ENCODE measurements at places on chromosomes 4 and X. TPM values are rescaled to one million over a fixed set of nuclear protein-coding genes. Genes with fewer than 3 reads are reported as not detected.

GRCh38 chrX:12065251-12065650 lies 73.0 kb upstream of the FRMPD4 start:
- no peak overlapping the region for H3K4me3 ChIP-seq
- H3K36me3 ChIP-seq, result no peaks in the 10 kb centered on the region
- DNase-seq, result no peak
- no peak overlapping the region for H3K27ac ChIP-seq

DNA sequence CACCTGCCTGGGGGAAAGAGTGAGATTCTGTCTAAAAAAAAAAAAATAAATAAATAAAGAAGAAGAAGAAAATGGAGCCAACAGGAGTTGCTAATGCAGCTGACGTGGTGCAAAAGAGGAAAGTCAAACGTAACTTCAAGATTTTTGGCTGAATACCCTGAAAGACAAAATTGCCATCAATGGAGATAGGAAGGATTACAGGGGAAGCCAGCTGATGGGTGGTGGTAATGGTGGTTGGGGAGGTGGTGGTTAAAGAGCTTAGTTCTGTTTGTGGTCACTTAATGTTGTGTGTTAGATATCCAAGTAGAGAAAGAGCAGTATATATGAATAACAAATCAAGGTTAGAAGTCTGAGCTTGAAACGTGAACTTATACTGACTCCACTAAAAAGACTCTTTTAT lies 225.4 kb downstream of the ARHGAP24 start:
- H3K27ac ChIP-seq, result no peak overlapping the region
- no peaks in the 10 kb centered on the region for H3K36me3 ChIP-seq
- no peak for DNase-seq
- H3K27me3 ChIP-seq, result no peaks in the 10 kb centered on the region
- H3K4me3 ChIP-seq, result no peak overlapping the region
- H3K4me1 ChIP-seq, result no peaks in the 10 kb centered on the region

- DNase-seq, result no peak
- H3K27ac ChIP-seq, result no peak overlapping the region
- H3K4me3 ChIP-seq, result no peak overlapping the region
- peaks cover 6% of the 10 kb centered on the region for H3K4me1 ChIP-seq
Observed at GRCh38 chr4:7315935-7316334, 118.8 kb downstream of the PSAPL1 start.

GRCh38 chrX:135463937-135464336 lies 42.2 kb downstream of the SMIM10L2A start:
- H3K4me1 ChIP-seq, result no peaks in the 10 kb centered on the region
- H3K4me3 ChIP-seq, result no peak overlapping the region
- DNase-seq, result no peak
- no peak overlapping the region for H3K27ac ChIP-seq
- H3K27me3 ChIP-seq, result peaks cover 3% of the 10 kb centered on the region

- H3K36me3 ChIP-seq, result peaks cover 4% of the 10 kb centered on the region
- H3K4me3 ChIP-seq, result peak overlapping the region; percentile 95
- no peak for DNase-seq
- H3K27me3 ChIP-seq, result peaks cover 16% of the 10 kb centered on the region
Observed at GRCh38 chr4:151408380-151408629, 671 bp upstream of the FHIP1A start.

- no peak overlapping the region for H3K27ac ChIP-seq
- DNase-seq, result no peak
- H3K36me3 ChIP-seq, result peaks cover 3% of the 10 kb centered on the region
- H3K27me3 ChIP-seq, result no peaks in the 10 kb centered on the region
- no peaks in the 10 kb centered on the region for H3K4me1 ChIP-seq
- no peak overlapping the region for H3K4me3 ChIP-seq
Observed at GRCh38 chrX:37353646-37354045, 4.5 kb downstream of the PRRG1 start.

Gene OPRPN
- not detected for total RNA-seq

Gene PCDH7
- total RNA-seq, result 95.9 TPM

Gene HS3ST1
- total RNA-seq, result 2.5 TPM
